Gastroesophageal sphincter (tissue), 4 donors: ENCODE measurements at places on chromosomes 6 and 20.

GRCh38 chr6:151073146-151073545, 166.6 kb upstream of the AKAP12 start:
- no peak for ATAC-seq

DNA sequence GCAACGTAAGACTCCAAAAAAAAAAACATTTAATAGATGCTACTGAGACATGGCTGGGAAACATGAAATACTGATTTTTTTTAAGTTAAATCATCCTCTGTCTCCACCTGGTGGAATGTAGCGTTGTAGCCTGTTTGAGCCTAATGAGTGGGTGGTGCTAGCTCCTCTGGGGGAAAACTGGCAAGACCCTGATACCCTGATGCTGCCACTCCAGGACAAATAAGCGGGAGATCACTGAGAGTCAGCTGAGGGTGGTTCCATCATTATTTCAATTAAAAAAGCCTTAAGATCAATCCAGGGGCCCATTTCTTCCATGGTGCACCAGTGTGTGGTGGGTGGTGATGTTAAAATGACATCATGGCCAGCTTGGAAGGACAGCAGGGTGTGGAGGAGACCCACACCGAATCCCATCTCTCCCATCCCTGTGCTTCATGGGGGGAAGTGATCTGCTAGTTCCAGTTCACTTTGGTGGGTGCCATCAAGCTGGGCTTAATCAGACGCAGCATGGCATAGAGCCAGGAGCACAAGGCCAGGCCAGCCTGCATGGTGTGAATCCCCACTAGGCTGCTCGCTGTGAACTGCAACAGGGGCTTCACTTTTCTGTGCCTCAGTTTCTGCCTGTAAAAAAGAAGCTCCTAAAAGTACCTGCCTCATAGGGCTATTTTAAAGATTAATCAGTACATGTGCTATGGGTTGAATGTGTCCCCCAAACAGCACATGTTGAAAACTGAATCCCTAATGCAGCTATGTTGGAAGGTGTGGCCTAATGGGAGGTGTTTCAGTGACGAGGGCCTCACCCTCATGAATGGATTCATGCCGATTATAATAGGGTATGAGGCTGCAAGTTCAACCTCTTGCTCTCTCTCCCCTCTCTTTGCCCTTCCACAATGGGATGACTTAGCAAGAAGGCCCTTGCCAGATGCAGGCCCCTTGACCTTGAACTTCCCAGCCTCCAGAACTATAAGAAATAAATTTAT, 13.0 kb upstream of the MRPS10 start:
- no peak for ATAC-seq

GRCh38 chr6:157203312-157203744, 120.0 kb downstream of the TMEM242 start:
- no peak for ATAC-seq

DNA sequence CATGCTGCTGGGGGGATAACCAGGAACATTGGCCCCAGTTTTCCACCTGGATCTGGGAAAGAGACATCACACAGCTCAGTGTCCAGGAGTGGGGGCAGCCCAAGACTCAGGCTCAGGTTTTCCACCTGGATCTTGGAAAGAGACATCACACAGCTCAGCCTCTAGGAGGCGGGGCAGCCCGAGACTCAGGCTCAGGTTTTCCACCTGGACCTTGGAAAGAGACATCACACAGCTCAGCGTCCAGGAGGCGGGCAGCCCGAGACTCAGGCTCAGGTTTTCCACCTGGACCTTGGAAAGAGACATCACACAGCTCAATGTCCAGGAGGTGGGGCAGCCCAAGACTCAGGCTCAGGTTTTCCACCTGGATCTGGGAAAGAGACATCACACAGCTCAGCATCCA, 361.6 kb downstream of the THBS2 start:
- no peak for ATAC-seq

GRCh38 chr6:2763345-2763841, 1.8 kb upstream of the WRNIP1 start:
- ATAC-seq = no peak

DNA sequence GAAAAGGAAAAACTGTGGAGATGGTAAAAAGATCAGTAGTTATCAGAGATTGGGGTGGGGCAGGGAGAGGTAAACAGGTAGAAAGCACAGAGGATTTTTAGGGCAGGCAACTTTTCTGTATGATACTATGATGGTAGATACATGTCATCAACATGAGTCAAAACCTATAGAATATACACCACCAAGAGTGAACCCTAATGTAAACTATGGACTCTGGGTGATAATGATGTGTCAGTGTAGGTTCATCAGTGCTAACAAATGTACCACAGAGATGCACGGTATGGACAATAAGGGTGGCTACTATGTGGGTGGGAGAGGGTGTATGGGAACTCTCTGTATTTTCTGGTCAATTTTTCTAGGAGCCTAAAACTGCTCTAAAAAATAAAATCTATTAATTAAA, 18.5 kb downstream of the PACSIN1 start:
- ATAC-seq = no peak

- peak; percentile 61 for ATAC-seq
These were observed at the start of gene PHF10 for GRCh38 chr6:169724494-169725124. PHF10 (minus strand) TSS chr6:169724500; CDS start chr6:169723931, 569 bp downstream.

DNA sequence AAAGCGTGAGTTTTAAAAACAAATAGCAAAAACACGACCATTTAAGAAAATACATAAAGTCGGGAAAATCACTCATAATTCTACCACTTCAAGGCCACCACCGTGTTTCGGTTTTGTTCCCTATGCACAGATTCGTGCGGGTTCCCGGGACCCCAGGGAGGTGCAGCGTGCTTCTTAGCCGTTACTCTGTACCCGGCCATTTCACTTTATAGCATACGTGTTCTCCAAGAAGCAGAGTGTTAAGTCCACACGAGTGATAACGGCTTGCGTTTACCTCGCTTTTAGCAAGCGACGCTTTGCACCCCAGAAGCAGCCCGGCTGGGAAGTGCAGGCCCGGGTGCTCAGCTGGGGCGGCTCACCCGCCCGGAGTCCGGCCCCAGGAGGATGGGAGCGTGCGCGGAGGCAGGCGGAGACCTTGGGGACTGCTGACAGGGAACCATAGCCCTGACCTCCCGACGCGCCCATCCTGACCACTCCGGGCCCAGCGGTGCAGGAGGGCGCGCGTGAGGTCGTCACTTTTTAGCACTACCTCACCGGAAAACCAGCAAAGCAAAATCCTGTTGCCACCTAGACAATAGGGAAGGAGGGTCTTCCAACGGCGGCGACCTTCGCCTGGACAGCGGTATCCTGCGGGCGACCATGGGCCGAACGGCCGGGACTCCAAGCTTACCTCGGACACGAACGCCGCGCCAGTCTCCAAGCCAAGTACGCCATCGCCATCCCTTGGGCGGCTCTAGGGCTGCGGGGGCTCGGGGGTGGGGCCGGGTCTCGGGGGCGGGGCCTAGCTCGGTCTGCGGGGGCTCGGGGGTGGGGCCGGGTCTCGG, at the start of gene ECI2:
Gene ECI2 (minus strand): TSS at position 735 of the 824 bp plus-strand sequence. CDS start 15 bp downstream, at position 720.
- peak; percentile 73 for ATAC-seq

DNA sequence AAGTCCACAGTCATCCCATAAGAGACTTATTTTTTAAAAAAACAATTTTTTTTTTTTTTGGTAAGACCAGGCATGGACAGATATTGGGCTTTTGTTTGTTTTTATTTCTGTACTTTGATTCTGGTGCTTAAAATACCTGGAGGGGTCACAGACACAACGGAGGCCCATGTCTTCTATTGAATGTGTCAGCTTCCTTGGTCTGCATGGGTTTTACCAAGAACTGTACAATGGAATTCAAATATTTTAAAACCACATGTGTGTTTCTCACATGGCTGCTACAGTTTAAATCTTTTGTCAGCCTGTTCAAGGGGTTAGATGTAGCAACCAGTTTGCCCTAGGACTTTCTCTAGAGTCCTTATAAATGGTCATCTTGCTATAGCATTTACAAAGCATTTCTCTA, 139.8 kb downstream of the SOX4 start:
- ATAC-seq = no peak

DNA sequence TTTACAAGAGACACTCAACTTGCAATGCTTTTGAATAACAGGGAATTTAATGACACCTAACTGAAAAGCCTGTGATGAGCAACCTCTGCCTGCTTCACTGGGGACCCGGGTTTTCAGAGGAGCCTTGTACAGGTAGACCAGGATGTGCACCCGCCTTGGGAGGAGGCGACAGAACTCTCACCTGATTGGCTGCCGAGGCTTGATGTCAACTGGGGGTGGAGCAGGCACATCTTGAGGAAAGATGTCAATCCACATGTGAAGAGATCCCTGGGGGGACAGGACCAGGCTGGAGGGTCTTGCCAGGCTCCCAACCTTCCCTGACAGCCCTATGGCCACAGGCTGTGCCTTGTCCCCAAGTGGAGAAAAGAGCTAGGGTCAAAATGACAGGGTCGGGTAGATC, 19.8 kb downstream of the ERGIC3 start:
- no peak for ATAC-seq

- no peak for ATAC-seq
These were observed 26.7 kb upstream of the MBOAT1 start for GRCh38 chr6:20238688-20239587.

DNA sequence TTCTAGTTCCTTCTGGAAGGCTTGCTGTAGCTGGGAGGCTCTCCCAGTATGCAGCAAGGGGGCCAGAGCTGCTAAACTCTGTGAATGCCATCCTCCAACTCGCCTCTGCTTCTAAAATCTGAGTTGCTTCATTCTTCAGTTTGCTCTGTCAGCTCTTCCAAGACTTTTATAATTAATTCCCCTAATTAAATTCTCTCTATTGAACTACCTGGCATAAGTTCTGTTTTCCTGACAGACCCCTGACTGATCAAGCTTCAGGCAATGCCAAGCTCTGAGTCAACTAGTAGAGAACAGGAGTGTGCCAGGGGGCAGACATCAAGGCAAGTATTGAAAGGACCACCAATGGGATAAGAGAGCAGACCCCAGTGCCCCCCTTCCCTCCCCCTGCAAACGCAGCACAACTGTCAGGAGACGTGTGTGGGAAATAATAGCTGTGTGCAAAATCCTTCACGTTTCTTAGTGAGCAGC, 109.3 kb upstream of the TAB2 start:
- no peak for ATAC-seq

DNA sequence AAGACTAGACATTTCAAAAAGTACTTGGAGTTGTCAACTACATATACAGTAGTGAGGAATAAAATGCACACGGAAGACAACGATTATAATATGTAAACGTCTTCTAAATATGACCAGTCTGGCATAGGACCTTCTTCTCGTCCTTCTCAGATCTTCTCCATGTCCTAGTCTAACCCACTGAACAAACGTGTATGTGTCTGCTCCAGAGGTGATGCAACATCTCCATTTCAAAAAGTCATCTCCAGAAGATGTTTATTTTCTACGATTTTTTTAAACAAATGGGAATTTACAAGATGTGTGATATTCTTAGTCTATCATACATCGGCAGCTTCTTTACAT, 89.9 kb downstream of the GPX5 start:
- no peak for ATAC-seq

DNA sequence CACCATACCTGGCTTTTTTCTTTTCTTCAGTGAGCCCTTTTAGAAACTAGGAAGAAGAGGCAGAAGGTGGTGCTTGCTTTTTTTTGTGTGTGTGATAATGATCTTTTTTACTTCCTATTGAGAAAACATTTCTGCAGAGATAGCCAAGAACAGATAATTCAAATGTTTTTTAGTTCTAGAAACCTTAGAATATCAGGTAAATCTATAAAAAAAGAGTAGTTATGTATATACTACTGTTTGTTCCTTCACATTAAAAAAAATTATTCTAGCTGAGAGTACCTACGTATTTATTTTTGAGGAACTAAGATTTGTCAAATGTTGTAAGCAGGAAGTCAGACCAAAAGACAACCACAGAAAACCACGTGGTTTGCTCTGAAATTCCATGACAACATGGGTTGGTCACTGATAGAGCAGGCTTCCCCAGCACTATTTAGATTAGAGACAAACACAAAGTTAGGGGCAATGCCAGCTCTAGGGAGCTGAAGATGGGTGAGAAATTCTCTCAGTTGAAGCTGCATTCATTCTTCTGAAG, 12.8 kb downstream of the STK4 start:
- ATAC-seq = no peak

GRCh38 chr20:46063151-46063550, 26.6 kb downstream of the NCOA5 start:
- ATAC-seq = no peak

DNA sequence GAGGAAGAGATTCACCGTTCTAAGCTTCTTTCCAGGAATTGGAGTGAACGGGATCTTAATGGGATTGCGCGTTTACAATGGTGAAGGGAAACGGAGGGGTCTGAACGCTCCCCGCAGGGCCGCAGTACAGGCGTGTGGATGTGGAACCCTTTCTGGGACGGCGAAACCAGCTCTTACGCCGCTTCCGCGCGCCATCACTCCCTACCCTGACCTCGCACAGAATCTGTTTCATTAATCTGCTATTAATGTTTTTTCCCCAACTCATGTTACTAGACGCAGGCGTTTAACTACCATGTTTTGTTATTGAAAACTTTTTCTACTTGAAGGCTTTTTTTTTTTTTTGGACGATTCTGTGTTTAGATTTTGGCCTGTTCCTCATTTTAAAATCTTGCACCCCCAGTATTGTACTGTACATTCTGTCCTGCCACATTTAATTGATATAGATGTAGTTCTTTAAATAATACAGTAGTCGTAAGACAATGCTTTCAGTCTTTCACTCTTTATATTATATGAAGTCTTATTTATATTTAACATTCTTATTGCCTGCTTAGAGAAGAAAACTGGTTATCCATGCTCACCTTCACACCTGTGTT, 696 bp upstream of the SUPT3H start:
- ATAC-seq = peak; percentile 29

DNA sequence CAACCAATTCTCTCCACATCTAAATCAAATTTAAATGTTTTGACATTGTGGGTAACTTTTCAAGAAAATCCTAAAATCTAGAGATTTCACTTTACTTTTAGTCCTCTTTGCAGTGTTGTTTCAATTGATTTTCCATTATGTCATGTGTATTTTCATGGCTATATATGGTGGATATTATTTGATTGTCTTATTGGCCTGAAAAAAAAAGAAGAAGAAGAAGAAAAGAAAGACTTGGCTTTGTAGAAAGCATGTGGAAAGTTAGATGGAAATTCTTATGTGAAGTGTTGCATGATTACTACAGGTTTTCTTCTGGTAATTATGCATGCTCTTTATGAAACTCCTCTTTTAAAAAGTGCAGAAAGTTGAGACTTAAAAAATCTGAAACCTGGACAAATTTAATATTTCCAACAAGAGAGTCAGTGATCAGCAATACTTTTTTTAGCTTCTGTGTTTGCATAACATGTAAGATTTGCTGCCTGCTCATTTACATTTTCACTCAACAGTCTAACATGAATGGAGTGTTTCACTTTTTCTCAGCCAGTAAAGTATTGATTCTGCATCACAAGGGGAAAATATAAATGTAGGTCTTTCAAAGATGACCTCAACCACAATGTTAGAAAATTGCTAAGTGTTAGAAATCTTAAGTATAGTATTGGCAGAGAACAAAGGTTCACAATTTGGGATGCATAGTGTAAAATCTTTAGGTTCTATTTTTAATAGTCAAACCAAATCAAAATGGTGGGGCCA, 438.7 kb downstream of the BCKDHB start:
- no peak for ATAC-seq

GRCh38 chr6:106308985-106309384, 16.6 kb downstream of the ATG5 start:
- ATAC-seq = no peak

GRCh38 chr20:36465109-36466080, 75.9 kb upstream of the MYL9 start:
- ATAC-seq = peak; percentile 26

GRCh38 chr20:41738604-41739206, 120.5 kb upstream of the CHD6 start:
- ATAC-seq = no peak

GRCh38 chr20:5171790-5172164, 45.0 kb downstream of the CDS2 start:
- ATAC-seq = no peak
